T-helper 1 cell (primary cell): ENCODE measurements at places on chromosomes 2 and 18.

- no peak for DNase-seq
These were observed 585.1 kb downstream of the RNF144A start for GRCh38 chr2:7502336-7502735.

- DNase-seq = peak; percentile 39
These were observed 883 bp downstream of the SMCHD1 start for GRCh38 chr18:2656237-2656980.

GRCh38 chr2:2876331-2877221 is 501.0 kb downstream of the EIPR1 start:
- DNase-seq = no peak

- DNase-seq = no peak
These were observed 819 bp upstream of the KLF11 start for GRCh38 chr2:10042301-10043161.

GRCh38 chr2:24672589-24672988 is 120.6 kb downstream of the PTRHD1 start:
- DNase-seq = no peak

DNA sequence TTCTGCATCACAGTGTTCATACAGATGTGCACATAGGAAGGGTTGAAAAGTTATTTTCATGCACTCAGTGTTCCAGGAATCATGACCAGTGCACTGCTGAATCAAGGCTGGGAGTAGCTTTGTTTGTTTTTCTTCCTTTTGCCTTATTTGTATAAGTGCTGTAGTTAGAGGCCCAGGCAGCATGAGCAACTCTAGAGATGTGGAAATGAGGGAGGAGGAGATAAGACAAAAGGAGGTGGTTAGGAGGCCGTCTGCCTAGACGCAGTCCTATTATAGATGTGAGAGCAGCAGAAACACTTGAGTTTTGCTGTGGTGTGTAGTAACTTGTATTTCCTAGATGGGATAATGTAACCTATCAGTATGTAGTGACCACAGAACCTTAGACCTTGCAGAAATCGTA is 264.3 kb upstream of the RASGRP3 start:
- no peak for DNase-seq

DNA sequence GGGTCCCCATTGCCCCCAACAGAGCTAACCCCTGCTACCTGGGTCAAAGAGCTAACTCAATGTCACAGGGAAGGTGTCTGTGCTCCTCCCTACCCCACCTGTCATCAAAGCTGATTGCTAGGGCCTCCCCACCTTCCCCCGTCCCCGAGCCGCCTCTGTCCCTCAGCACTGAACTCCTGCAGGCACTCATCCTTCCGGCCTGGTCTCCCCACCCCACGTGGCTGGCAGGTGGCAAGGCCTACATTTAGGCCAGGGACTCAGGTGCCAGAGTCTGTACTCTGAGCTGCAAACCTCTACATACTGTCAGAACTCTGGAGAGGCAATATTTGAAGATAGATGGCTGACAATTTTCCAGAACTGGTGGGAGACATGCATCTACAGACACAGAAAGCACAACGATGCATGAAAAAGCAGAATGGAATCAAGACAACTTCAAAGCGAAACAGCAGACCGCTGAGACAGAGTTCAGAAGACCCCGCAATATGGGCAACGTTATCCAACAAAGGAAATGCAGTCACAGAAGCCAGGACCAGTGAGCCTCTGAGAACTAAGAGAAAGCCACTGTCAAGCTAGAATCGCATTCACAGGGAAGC is 195.8 kb downstream of the HDAC4 start:
- DNase-seq = no peak

DNA sequence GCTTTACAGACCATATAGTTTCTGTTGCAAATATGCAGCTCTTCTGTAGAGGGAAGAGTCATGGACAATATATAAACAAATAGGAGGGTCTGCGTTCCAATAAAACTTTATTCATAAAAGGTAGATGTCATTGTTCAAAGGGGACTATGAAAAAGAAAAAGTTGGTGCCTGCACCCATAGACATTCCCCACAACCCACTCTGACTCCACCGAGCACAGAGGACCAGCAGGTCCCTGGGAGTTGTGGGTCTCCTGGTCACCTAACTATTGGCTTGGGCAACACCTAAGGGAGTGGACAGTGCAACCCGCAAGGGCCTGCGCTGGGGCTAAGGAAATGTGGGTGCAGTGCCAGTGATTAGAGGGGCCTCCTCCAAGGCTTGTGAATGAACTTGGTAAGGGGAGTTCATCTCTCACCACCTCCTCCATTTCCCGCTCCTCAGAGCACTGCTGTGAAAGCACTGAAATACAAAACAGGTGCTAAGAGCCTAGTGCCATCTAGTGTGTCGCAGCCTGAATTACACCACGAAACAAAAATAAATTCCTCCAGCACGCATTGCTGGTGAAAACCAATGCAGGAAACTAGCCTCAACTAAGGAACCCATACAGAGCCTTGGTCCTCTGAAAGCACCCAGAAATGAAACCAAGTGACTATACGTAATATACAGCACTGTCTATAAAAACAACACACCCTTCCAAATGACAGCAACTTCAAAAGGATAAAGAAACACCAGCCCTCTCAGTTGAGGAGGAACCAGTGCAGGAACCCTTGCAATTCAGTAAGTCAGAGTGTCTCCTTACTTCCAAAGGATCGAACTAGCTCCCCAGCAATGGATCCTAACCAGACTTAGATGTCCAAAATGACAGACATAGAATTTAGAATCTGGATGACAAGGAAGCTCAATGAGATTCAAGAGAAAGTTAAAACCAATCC is 166.6 kb downstream of the RNF144A start:
- no peak for DNase-seq

- DNase-seq = no peak
These were observed 91.4 kb downstream of the TMEM237 start for GRCh38 chr2:201551901-201552300.

GRCh38 chr18:37483984-37484819 is 81.4 kb downstream of the CELF4 start:
- DNase-seq = no peak

DNA sequence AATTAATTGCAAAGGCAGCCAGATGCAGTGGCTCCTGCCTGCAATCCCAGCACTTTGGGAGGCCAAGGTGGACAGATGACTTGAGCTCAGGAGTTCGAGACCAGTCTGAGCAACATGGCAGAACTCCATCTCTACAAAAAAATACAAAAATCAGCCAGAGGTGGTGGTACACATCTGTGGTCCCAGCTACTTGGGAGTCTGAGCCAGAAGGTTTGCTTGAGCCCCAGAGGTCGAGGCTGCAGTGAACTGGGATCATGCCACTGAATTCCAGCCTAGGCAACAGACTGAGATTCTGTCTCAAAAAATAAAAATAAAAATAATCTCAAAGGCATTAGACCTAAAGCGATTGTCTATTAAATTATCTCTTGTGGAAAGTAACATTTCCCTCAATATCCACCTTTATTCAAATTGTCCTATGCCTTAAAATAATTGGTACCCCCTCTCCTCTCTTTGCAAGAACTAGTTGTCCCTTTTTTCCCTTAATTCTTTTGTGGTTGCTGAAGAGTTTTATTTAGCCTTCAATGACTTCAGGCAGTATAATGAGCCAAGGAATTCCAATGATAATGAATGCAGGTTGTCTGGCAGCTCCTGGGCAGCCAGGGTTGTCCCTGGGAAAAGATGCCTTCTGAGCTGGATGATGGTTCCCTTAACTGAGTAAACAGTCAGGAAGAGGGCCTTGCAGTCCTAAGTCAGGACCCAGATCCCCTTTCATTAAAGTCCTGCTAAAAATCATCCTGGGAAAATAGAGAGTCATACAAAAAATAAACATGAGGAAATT is 32.2 kb downstream of the GPR75 start:
- DNase-seq = no peak

DNA sequence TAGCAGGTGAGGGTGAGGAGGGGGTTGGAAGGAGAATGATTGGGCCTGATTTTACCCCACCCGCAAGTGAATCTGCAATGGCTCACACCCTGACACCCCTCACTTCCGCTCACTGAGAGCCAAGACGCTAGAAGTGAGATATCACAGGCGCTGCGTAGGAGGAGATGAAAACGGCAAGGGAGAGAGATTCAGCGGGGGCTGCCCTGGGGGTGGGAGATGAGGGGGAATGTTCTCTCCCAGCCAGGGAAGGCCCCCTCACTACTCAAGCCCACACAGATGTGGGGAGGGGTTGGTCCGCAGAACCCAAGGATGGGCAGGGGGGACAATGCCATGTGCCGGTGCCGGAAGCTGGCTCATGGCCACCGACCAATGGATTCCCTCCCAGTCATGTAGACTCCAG is 32.9 kb downstream of the LOXHD1 start:
- no peak for DNase-seq

- DNase-seq = no peak
These were observed 58.1 kb downstream of the REV1 start for GRCh38 chr2:99431587-99432275.

DNA sequence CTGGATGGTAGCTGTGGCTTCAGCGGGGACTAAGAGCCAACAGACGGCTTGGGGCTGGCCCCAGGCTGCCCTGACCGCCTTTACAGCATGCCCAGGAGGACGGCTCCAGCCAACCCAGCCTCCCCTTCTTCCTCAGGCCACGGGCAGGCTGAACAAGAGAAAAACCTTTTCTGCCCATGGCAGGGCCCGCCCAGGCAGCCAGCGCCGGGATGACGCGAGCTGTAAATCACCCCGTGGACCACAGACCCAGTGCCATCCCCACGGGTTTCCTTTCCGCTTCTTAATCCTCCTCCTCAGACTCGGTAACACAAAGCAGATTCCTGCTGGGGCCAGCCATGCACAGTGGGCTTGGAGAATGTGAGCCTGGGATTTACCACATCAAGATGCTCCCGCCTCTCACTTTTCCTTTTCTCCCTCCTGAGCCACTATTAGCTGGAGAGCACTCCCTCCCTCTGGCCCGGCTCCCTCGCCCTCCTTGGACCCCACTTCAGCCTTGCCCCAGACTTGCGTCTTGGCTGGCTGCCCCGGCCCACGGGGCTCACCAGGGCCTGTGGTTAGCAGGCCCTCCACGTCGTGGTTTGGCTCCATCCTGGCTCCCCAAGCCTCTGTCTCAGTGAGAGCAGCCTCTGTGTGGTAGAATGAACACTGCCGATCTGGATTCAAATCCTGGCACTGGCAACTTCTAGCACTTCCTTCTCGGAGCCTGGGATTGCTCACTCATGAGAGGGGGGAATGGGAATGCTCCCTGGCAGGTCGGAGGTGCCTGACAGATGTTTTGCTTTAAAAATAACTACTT is 31.4 kb downstream of the ATOH8 start:
- no peak for DNase-seq

GRCh38 chr2:42031281-42032223 is 16.3 kb upstream of the PKDCC start:
- no peak for DNase-seq

- DNase-seq = no peak
These were observed 186.9 kb downstream of the ASB1 start for GRCh38 chr2:238613610-238614009.

DNA sequence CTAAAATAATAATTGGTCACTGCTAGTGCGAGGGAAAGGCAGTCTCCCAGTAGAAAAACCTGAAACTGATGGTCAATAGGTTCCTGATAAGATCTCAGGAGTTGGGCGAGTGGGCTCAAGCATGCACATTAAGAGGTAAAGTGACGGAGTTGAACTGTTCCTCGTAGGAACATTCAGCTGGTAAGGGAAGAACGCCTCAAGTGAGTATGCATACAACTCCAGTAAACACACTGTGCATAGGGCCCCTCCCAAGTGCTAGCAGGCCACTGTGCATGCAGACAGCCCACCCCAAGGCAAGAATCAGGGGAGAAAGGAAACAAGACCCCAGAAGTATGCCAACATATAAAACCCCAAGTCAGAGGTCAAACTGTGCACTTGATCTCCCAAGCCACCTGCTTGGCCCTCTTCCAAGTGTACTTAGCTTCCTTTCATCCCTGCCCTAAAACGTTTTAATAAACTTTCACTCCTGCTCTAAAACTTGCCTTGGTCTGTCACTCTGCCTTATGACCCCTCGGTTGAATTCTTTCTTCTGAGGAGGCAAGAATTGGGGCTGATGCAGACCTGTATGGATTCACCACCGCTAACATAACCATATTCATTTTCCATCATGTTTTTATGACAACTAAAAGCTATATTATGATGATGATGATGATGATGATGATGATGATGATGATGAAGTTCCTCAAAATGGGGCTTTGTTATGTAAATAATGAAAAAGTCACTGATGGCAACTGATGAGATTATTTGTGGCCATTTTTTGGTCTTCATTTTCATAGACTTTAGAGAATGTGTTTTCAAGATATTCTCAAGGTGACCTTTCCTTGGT is 118.0 kb upstream of the RAB27B start:
- no peak for DNase-seq

- DNase-seq = no peak
These were observed 164.0 kb upstream of the MYO3B start for GRCh38 chr2:170013802-170014551.

- DNase-seq = no peak
These were observed 190.5 kb downstream of the LOXHD1 start for GRCh38 chr18:46466234-46467160.

GRCh38 chr2:133157141-133157540 is 411.1 kb downstream of the NCKAP5 start:
- DNase-seq = no peak

GRCh38 chr2:31137211-31138036 is 816 bp downstream of the GALNT14 start:
- DNase-seq = no peak

DNA sequence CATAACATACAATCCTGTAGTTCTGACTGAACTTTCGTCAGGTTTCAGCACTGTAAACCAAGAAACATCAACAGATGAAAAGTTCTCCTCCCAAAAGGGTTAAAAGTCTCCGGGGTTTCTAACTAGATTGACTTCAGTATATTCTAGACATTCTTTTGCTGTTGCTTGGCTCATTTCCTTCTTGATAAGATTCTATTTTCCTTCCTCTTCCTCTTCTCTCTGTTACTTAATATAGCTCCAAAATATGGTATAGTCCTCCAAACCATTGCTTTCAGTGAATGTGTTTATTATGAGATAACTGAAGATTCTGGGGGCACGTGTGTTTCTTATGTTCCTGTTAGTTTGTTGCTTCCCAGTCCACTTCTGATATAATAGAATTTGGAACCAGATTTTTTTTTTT is 46.4 kb upstream of the MAP4K3 start:
- no peak for DNase-seq

- no peak for DNase-seq
These were observed 124.4 kb downstream of the DIS3L2 start for GRCh38 chr2:232085826-232086425.

DNA sequence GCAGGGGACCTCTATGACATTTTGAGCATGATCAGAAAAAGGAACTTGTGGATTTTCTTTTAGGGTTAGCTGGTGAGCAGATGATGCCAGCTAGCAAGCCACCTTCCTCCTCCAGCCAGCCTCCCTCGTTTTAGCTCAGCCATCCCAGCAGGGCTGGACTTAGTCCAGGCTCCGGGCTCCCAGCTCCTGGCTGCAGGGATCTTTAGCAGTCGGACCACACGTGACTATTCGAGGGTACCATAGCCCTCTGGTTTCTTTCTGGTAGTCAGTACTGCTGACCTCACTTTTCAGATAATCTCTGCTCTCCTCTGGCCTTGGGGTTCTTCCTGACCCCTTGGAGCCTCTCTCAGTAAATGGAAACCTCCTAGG is 31.8 kb downstream of the NCK2 start:
- DNase-seq = no peak

DNA sequence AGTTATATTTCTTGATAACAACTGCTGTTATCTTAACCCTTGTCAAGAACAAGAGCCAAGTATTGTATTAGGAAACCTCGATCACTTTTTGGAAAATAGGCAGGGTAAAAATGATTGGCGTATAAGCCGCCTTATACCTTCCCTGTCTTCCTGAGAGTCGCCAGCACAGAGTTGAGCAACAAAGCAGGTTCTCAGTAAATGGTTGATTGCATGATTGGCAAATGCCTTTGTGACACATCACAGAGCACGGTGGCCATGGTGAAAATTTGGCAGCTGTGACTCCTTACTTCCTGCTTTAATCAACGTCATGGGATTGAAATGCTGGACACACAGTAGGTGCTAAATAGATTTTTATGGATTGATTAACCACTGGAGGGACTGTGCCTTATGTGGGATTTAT is 3.9 kb upstream of the KLHL29 start:
- DNase-seq = no peak
